K562 (cell line): ENCODE measurements at places on chromosomes 13 and 19. TPM values are rescaled to one million over a fixed set of nuclear protein-coding genes. Genes with fewer than 3 reads are reported as not detected.

Gene PEX11G
- total RNA-seq, result 1.8 and 2.1 TPM in 2 replicates

DNA sequence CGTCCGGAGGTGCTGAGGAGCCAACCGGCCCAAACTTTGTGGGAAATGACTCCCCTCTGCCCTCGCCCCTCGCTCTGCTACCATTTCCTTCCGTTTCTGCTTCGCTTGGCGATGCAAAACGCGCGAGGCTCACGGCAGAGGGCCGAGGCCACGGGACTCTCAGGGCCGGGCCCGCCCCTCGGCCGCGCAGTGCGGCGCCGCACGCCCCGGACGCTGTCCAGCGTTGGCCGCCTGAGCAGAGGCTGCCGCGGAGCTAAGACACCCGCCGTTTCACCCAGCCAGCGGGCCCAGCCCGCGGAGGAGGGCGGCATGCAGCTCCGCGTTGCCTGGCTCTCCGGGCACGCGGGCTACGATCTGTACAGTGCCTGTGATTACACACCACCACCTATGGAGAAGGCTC lies 2.1 kb upstream of the ZNF578 start:
- no peak for DNase-seq

GRCh38 chr13:35478271-35479037 lies 2.0 kb upstream of the MAB21L1 start:
- no peak for DNase-seq

DNA sequence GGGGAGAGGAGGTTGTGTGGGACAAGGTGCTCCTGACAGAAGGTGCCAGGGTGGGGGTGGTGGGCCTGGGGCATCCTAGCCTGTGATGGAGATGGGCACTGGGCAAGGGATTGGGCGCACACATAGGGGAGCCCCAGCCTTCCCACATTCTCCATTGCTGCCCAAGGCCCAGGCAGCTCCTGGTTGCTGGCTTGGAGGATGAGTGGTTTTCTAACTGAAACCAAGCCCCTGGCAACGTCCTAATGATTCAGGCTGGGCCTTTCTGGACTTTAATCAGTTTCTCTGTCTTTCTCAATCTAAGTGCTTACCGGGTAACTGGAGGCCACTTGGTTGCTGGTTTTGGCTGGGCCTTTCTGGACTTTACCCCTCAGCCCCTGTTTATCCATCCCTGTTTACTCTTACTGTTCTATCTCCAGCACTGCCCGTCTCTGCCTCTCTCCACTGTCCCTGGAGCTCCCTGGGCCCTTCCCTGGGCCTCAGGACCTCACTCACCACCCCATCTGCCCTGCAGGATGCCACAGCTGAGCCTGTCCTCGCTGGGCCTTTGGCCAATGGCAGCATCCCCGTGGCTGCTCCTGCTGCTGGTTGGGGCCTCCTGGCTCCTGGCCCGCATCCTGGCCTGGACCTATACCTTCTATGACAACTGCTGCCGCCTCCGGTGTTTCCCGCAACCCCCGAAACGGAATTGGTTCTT lies 354 bp downstream of the CYP4F3 start:
- no peak for DNase-seq

Gene OR7A5
- not detected in 2 replicates for total RNA-seq

Gene ZNF579
- total RNA-seq, result 15.0 and 15.9 TPM in 2 replicates
